Kidney epithelial cell (primary cell): ENCODE measurements at places on chromosomes 2 and 18.

DNA sequence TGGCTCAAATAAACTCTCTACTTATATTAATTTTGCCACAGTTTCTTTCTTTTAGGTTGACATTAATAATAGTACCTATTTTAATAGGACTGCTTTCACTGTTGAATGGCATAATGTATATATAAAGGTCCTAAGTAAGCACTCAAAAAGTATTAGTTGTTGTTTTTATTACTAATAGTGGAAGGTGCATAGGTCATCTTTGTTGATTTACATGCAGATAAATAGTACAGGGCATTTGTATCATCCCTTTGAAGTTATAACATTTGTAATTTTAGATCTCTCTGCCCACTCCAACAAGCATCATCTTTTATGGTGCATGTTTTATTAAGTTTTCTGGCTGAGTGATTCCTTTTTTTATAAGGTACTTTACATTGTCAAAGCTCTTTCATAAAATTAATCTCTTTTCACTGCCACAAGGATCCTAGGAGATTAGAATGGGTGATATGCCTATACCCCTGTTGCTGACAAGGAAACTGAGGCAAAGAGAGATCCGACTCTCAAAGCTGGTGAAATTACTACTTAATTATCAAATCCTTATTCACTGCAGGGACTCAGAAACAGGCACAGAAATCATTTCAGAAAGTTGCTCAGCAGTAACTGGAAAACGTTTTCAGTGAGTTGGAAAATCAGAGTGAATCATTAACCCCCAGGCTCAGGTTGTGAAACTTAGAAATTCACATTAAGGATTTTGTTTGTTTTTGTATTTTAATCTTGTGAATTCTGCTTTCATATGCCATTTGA, 299.6 kb downstream of the AGPS start:
- peak; percentile 28 for DNase-seq

DNA sequence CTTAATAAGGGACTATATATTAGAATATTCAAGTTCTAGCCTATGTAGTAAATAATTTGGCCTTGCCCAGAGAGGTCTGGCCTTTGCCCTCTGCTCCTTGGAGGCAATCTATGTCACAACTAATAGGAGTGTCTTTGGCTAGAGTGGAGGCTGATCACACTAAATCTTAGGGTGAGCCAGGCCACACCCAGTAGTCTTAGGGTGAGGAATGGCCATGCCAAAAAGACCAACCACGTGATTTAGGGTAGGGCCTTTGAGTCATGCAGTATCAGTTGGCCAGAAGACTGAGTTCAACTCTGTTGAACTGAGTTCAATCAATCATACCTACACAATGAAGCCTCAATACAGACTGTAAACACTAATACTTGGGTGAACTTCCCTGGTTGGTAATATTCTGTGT, 26.0 kb upstream of the FLACC1 start:
- DNase-seq, result no peak

DNA sequence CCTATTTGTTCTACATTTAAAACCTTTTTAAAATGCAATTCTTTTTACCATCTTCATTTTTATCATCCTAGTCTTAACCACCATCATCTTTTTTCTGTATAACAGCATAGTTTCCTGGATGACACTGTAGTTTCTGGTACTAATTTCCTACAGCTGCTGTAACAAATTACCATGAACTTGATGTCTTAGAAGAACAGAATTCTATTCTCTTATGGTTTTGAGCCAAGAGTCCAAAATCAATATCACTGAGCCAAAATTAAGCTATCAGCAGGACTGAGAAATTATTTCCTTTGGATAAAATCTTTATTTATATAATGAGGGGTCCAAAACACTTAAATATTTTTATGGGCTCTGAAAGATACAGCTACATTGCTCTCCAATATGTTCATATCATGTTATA, 539.3 kb downstream of the METTL4 start:
- no peak for DNase-seq

GRCh38 chr18:39660141-39660540, 2094.5 kb upstream of the CELF4 start:
- no peak for DNase-seq

GRCh38 chr2:233681521-233682099, at the start of gene UGT1A7:
TSS of gene UGT1A7 (plus strand) at chr2:233681901. CDS start at chr2:233681938, 37 bp downstream.
- DNase-seq, result no peak

DNA sequence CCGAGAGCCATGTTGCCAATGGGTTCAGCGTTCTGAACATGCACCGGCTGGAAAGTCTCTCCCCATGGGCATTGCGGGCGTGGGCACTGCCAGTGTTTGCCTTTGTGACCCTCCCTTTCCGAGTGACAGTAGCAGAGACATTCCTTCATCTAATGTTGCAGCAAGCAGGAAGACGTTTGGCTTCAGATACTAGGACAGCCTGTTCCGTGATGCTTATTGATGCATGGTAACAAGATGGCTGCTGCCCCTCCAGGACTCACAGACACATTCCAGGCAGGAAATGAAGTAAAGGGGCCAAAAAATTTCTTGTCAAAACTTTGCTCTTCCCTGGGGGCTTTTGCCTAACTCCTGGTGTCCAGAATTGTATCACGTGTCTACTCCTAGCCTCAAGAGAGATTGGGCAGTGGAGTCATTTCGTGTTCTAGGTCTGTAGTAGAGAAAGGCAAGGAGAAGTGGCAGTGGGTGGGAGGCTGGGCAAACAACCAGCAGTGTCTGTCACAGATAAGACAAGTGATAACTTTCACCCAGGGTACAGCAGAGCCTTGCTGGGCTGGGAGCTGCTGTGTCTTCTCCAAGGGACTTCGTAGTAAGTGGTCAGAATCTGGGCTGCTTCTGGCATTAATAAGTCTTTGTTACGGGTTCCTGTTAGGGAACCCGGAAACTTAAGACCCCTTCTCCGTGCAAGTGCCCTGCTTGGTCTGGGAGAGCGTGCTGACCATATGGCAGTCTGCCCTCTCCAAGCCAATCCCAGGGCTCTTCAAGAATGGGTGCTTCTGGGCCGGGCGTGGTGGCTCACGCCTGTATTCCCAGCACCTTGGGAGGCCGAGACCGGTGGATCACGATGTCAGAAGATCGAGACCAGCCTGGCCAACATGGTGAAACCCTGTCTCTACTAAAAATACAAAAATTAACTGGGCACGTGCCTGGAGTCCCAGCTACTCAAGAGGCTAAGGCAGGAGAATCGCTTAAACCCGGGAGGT, 93.5 kb downstream of the TFCP2L1 start:
- no peak for DNase-seq

DNA sequence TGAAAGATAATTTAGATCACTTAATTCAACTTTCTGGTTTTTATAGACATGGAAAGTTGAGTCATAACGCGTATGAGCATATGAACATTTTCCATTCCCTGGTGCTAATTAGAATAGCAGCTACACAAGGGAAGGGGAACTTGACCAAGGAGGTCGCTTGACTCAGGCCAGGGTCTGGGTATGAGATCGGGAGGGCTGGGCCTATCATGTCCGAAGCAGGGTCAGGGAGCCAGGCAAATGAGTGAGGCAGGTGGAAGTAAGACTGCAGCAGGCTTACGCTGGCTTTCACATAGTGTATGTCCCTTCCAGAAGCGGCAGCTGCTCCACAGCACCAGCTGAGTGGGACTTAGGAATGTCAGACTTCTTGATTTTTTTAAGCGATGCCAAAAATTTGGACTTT, 14.7 kb downstream of the RALB start:
- DNase-seq, result no peak

DNA sequence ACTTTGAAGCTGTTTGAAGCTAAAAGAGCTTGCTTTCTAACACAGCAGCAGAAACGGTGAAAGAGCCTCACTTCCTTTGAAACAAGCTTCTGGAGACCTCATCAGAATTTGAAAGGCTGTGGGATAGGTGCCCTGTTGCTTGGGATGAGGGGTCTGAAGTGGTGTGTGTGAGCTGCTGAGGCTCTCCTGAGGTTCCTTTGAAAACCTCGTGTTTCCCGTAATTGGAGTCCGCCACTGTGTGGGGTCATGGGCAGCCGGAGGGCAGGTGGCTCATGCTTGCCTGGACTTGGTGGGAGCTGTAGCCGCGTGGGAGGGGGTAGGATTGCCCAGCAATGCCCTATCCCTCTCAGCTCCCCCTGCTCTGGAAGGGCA, 34.4 kb downstream of the CABLES1 start:
- DNase-seq, result no peak

DNA sequence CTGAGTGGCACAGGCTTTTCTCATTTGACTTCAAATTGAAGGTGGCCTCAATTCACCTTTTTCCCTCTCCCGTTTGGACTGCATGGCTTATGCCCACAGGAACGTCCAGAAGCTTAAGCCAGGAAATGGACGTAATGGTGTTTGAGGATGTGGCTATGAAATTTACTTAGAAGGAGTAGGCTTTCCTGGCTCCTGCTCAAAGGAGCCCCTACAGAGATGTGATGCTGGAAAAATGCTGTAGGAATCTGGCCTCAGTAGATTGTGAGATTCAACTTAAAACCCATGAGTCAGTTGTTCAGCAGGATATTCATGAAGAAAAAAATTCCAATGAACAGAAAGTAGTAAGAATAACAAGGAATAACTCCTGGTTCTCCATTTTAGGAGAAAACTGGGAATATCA, 129.0 kb downstream of the ICOS start:
- DNase-seq, result no peak

DNA sequence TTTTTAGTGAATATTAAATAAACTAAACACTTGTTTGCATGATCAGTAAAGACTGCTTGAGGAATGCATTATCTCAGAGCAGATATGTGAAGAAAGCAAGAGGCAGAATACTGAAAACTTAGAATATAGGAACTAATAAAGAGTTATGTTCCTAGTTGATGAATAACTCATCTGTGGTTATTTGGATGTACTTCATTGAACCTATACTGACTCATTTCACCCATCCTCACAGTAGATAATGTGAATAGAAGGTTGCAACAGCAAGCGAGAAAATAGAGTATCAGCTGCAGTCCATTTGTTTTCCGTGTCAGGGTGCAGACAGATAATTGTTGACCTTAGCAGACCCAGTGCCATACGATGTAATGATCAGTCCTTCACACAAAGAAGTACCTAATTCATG, 945.7 kb upstream of the LRRTM1 start:
- no peak for DNase-seq

- DNase-seq, result no peak
These were observed 233.9 kb downstream of the SLC4A3 start for GRCh38 chr2:219861307-219861706.

GRCh38 chr2:131093696-131094462, 619 bp upstream of the FAM168B start:
- DNase-seq, result no peak

DNA sequence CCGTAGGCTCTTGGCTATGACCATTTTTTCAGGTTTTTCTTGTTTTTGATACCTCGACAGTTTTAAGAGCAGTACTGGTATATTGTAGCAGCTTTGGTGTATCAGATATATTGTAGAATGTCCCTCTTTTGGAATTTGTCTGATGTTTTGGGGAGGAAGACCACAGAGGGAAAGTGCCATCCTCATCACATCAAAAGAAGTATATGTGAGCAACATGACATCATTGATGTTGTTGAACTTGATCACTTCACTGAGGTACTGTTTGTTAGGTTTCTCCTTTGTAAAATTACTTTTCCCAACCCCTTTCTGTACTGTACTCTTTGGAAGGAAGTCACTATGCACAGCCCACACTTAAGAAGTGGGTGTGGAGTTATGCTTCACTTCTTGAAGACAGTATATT, 41.0 kb downstream of the EML4 start:
- no peak for DNase-seq

GRCh38 chr2:235133837-235134236, 182.0 kb downstream of the SH3BP4 start:
- no peak for DNase-seq

DNA sequence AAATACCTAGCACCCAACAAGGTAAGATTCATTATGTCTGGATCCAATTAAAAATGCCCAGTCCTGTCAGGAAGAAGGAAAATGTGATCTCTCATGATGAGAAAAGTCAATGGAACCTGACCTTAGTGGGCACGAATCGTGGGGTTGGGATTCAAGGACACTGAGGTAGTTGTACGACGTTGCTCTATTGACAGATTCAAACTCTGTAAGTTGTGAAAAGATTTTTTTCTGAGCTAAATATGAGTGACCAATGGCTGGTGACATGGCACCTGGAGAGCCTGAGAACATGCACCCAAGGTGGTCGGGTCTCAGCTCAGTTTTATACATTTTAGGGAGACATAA, 148.2 kb downstream of the NDUFA10 start:
- no peak for DNase-seq

- no peak for DNase-seq
These were observed 321.5 kb downstream of the SLC8A1 start for GRCh38 chr2:40130251-40130994.

DNA sequence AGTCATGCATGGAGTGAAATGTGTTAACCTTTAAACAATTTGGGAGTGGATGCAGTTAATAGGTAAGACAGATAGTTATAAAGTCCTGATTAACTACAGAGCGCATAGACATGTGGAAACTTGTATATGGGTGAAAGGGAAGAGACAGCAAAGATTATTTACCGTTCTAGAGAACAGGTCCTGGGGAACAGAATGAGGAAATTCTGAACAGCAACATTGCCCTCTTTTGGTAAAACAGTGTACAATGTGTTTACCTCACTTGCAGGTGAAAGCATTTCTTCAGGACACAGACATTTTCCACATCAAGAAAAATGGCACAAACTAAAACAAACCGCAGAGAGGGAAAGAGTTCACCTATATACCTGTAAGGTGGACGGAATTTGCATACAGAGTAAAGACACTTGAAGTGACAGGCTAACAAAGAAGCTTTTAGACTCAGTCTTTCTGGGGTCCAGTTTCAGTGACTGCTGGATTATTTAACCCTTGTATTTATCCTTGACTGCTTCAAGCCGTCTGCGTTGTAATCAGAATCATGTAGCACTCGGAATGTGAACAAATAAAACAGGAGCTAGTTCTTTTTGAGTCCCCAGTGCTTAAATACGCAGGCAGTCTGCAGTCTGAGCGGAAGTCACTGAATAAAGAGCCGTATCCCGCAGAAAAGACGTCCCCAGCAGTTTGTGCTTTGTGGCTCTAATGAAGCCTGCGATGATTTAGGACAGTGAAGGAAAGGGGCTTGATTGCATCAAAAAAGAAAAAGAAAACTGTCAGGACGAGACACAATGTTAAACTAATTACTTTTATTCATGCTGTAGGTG, 364.8 kb upstream of the GALNT5 start:
- DNase-seq, result peak; percentile 28

DNA sequence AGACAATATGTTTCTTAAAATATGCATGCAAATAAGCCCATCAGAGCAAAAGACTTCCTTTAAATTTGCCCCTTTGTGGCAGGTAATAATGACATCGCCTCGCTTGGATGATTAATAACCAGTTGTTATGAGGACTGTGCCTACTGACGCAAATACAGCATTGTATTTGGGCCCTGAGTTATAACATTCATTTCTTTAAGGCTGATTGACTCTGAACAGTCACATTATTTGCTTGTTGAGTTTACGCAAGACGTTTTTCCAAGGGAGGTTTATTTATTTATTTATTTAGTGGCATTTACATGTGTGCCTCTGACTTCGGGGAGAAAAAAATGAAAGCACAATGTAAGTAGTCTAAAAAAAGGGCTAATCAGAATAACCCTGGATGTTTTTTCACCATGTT, 88.3 kb downstream of the SLC8A1 start:
- peak; percentile 43 for DNase-seq

GRCh38 chr2:26615860-26616705, 25.1 kb downstream of the CIB4 start:
- no peak for DNase-seq
